GM23248 (cell line): ENCODE measurements at places on chromosomes 2 and 18.

DNA sequence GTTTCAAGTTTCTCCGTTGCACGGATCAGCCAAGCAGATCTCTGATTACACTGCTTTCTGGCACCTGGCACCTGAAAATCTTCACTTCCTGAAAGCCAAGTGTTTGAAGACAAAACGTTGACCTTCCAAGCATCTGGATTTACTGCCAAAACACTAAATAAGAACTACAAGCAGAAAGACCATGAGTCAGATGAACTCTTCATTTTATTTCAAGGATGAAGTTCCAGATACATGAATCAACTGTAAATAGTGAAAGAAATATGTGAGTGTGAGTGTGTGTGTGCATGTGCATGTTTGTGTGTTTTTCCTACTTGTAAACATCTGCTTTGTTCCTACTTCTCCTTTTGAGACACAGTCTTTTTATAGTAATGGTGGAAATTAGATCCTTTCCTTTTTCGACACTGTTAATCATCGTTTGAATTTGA is 60.0 kb upstream of the DTNA start:
- peak; percentile 77 for DNase-seq

GRCh38 chr2:99101697-99102096 is 39.8 kb upstream of the C2orf15 start:
- peak; percentile 7 for DNase-seq

- peak; percentile 78 for DNase-seq
Measured at GRCh38 chr2:232139786-232140562, 178.5 kb downstream of the DIS3L2 start.

GRCh38 chr2:162720559-162721271 is 117.9 kb downstream of the KCNH7 start:
- no peak for DNase-seq

DNA sequence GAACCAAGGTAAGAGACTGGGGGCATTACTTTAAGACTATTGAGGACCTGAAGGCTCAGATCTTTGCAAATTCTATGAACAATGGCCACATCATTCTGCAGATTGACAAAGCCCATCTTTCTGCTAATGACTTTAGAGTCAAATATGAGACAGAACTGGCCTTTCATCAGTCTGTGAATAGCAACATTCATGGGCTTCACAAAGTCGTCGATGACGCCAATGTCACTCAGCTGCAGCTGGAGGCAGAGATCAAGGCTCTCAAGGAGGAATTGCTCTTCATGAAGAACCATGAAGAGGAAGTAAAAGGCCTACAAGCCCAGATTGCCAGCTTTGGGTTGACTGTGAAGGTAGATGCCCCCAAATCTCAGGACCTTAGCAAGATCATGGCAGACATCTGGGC is 43.8 kb upstream of the SLC4A10 start:
- no peak for DNase-seq

GRCh38 chr2:37634914-37635503 is 36.4 kb downstream of the CDC42EP3 start:
- no peak for DNase-seq

DNA sequence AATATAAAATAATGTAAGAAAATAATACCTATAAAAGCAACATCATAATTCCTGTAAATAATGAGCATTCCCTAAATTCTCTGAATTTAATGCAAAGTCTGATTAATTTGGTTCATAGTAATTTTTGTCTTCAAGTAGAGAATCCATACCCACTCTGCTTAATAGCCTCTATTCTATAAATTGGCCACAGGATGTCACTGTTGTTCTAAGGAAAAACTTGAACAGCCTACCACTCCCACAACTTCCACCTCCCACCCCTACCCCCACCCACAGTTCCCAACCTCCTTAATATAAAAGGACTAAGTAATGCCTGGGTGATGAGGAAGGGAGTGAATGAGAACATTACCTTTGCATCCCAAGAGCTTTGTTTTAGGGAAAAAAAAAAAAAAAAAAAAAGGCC is 27.2 kb upstream of the BBS5 start:
- DNase-seq, result peak; percentile 63

DNA sequence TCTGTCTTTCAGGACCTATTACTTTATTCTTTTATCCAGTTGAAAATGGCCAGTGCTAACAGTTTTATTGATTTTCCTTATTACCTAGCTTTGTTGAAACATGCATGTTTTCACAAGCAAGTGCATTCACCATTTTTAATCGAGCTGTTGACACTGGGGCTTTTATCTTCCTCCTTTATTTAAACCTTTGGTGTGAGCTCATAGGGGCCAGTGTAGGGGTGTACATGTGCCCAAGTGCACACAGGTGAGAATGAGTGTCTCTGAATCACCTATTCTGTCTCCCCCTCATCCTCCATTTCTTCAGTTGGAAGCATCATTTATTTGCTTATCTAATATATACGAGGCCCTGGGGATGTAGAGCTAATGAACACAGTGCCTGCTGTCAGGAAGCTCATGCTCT is 199.1 kb downstream of the PRKCE start:
- DNase-seq, result no peak

- DNase-seq, result no peak
Measured at GRCh38 chr2:102114851-102115497, 27.6 kb upstream of the IL1R1 start.

DNA sequence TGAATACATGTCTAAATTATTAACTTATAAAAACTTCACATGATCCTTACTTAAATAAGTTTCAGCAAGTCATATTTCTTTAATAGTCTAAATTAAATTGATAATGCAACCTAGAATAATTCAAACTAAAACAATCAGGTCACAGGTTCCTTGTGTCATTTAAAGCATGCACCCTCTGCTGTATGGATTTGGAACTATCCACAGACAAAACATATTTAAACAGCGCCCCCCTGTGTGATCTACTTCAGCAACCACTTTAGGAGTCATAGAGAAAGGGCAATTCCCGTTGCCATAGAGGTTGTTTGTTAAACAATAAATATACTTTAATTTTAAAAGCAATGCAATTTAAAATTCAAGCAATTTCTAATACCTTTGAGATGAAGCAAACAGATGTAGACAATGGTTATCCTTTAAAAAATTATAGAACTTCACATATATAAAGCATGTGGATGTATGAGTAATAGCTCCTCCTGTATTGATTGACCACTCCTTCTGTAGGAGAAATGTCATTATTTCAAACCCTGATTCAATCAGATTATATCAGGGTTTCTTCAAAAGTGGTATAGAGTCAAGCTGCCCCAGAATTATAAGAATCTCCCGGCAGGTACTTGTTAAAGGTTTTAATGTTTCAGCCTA is 21.2 kb downstream of the GRB14 start:
- peak; percentile 90 for DNase-seq

GRCh38 chr2:152054593-152054992 is 44.3 kb downstream of the CACNB4 start:
- DNase-seq, result peak; percentile 84

- no peak for DNase-seq
Measured at GRCh38 chr2:71121479-71121878, 8.6 kb downstream of the MCEE start.

GRCh38 chr18:39693359-39693758 is 2127.8 kb upstream of the CELF4 start:
- DNase-seq, result no peak

DNA sequence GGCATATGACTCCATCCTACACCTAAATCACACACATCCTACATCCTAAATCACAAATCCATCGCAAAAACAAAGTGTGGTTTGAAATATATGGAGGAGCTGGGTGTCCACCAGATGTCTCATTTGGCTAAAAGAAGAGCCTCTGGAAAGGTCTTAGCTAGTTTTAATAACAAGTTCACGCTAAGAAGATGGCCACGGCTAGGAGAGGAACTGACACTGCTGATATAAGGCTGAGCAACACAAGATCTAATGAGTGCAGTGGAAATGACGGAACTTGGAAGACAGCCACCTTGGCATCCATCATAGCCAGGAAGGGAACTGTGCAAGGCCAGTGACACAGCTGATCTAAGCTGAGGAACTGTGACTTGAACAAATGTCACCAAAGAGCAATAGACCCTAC is 60.0 kb upstream of the AGAP1 start:
- peak; percentile 67 for DNase-seq

DNA sequence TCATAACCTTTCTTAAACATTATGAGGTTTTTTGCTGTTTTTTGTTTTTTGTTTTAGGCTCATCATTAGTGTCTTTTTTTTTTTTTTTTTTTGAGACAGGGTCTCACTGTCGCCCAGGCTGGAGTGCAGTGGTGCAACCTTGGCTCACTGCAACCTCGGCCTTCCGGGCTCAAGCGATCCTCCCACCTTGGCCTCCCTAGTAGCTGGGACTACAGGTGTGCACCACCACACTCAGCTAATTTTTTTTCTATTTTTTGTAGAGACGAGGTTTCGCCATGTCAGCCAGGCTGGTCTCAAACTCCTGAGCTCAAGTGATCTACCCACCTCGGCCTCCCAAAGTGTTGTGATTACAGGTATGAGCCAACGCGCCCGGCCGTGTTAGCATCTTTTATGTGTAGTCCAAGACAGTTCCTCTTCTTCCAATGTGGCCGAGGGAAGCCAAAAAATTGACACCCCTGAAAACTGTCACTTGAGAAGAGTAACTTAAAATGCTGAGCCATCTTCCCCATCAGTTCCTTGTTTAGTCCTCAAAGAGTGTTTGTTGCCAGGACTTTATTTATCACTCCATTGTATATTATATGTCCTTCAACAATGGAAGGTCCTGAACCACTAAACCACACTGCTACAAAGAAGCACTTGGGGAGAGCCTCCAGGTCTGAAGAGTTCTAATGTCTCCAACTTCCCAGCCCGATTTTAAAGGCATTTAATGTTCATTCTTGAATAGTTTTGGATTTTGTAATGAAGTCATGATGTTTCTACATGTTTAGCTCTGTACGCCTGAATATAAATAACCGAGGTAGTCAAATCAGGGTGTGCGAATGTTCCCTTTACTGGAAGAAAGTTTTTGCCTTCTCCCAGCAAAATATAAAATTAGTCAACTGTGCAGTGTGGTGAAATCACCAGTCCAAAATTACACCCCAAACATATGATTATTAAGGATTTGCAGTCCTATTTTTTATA is 26.4 kb downstream of the ZNF516 start:
- DNase-seq, result no peak

DNA sequence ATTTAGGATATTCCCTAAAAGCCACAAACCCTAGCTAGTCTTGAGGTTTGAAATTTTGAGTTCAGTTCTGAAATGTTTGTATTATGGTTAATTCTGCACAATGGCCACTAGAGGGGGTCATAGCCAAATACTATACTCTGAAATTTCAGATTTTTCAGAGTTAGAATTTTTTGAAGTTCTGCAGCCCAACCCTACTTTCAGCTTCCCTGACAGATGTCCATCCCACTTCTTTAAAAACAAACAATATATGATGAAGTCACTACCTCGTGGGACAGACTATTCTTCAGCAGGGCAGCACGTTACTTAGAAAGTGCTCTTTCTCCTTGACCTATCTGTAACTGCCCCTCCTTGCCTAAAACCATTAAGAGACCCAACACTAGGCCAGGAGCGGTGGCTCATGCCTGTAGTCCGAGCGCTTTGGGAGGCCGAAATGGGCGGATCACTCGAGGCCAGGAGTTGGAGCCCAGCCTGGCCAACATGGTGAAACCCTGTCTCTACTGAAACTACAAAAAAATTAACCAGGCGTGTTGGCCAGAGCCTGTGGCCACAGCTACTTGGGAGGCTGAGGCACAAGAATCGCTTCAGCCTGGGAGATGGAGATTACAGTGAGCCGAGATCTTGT is 48.2 kb upstream of the PAPOLG start:
- DNase-seq, result peak; percentile 70

DNA sequence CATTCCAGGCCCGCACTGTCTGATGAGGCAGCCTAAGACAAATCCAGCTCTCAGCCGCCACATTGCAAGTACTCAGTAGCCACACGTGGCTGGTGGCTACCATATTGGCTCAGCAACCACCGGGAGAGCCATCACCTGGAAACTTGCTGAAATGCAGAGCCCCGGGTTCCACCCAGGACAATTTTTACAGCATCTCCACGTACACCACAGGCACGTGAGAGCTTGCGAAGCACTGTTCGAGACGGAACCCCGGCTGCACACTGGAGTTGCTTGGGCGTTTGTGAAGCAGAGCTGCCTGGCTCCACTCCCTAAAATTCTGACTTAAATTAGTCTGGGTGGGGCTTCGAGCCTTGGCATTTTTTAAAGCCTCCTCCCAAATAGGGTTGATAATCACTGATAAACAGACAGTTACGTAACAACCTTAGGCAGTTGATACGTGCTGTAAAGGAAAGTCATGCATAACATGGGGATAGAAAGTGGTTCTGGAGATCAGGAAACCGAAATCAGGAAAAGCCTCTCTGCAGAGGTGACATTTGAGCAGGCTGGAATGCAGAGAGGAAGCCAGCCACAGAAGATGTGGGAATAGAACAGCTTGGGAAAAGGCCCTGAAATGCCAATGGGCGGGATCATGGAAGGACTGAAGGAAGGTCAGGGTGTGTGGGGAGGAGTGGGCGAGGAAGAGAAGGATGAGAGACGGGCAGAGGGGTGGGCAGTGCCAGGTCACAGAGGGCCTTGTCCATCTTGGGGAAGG is 6.2 kb downstream of the ASAP2 start:
- DNase-seq, result peak; percentile 44

GRCh38 chr2:67666386-67667053 is 269.4 kb downstream of the ETAA1 start:
- DNase-seq, result no peak

DNA sequence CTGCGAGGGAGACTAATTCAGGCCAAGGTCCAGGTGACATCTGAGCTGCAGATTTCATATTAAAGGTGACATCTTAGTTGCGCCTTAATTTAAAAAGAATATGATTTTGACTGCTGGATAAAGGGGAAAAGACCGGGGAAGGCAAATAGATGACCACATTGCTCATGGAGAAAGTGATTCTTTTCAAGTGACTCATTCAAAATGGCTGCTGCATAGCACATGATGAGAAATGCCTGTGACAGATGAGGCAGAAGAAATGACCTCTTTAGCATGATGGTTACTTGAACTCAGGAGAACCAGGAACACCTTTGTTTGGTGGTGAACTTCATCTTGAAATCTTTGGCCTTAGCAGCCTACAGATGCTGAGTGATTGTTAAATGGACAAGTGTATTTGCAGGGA is 385.8 kb upstream of the TRIB2 start:
- DNase-seq, result peak; percentile 80

- peak; percentile 69 for DNase-seq
Measured at GRCh38 chr2:238202326-238203093, 985 bp downstream of the ILKAP start.

DNA sequence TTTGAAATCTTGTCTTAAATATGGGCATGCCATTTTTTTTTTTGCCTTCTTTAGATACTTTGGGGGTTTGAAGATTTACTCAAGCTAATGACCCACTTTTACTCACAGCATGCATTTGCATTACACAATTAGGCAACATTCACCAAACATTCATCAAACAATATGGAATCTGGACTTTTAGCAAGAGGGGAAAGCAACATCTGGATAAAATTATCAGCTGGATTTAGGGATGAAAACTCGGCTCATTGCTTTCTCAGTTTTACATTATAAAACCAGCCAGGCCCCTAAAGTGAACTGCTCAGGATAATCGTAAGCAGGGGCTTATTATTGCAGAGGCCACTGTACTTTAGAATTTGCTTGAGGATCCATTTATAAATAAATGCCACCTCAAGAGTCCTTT is 44.7 kb downstream of the SOX11 start:
- no peak for DNase-seq

- no peak for DNase-seq
Measured at GRCh38 chr18:23101861-23102432, 33.3 kb upstream of the CABLES1 start.

GRCh38 chr2:46666044-46666679 is 186.8 kb downstream of the TMEM247 start:
- DNase-seq, result no peak
